ENCODE measurements at places on chromosomes 4 and X.

DNA sequence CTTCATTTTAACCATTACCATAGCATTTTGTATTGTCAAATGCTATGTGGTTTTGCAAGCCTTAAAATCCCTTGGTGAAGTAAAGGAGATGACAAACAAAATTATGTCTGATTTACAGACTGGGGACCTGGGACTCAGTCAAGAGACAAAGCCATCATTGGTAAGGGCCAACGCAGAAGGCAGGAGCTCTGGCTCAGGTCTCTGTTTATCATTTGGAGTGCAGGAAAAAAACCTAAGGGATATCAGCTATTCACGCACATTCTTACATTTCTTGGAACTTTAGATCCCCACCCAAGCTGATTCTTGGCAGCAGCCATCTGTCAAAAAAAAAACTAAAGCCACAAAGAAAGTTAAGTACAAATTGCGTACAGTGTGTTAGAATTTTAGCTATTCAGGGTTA lies 731.9 kb downstream of the STPG2 start:
- no peak for DNase-seq

GRCh38 chrX:73850124-73851013 lies 287.4 kb downstream of the CHIC1 start:
- no peak for DNase-seq

- DNase-seq: no peak
Measured at GRCh38 chrX:2398064-2398656, 102.6 kb downstream of the DHRSX start.

DNA sequence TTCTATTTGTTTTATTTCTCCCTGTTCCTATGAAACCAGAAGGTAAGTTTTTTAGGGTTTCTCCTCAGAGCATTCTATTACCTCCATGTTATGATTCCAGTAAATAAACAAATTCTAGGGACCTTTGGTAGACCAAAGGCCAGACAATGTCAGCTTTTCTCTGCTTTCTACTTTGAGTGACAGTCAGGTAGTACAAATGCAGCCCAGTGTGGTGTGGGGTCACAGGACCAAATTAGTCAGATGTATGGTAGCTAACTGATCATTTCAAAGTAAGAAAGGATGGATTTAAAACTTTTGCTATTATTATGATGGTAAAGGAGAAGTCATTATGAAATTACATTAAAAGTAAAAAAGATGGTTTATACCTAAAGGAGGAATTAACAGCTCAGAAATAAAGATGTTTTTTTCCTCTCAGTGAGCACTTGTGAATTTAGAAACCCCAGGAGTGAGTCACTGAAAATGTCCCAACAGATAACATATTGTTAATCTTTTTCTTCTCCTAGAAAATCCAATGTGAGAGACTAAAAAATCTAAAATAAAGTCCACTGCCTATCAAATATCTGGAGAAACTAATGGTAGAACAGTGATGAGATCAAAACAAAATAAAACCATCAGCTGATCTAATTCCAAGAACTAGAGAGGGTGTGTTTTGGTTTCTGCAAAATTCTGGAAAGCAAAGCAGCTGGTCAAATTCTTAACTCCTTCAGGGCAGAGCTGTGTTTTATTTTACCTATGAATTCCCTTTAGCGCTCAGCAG lies 16.6 kb upstream of the KLHL2 start:
- DNase-seq: no peak

DNA sequence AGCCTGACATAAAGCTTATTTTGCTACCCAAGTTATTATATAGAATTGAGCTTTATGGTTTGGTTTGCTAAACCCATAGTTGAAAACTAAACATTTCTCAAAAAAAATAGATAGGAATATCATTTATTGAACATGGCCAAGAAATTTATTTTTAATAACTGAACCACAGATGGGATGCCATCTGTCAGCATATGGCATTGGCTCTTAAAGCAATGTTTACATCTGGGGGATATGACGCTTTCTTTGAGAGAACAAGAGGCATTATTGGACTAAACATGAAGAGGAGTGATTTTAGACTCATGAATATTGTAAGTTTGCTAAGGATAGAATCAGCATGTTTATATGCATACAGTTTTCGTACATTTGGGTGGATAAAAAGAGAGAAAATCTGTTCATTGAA lies 132.6 kb upstream of the SLIT2 start:
- DNase-seq: no peak

DNA sequence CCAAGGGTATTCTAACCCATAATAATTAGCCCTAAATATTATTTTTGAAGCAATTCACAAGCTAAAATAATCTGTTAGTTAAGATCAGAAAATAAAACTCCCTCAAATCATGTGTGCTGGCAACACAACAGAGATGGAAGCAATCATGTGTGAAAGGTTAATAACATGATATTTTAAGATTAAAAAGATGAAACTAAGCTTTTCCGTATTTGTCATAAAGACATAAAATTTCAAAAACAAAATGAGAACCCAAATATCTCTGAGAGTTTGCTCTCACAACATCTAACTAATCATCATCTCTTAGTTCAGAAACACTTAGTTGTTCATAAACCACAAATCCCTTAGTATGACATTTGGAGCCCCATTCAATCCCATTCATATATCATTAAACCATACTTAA lies 749.1 kb downstream of the CCSER1 start:
- DNase-seq: no peak
